ENCODE measurements at places on chromosomes 6 and 20. TPM values are rescaled to one million over a fixed set of nuclear protein-coding genes. Genes with fewer than 3 reads are reported as not detected.

Gene ABHD16A
- total RNA-seq, result 46.0 TPM

GRCh38 chr20:62430866-62431447, 3.6 kb upstream of the RBBP8NL start:
- no peak for DNase-seq

- DNase-seq, result no peak
These were observed 223.0 kb upstream of the LRFN2 start for GRCh38 chr6:40810171-40810570.

- DNase-seq, result no peak
These were observed 32.3 kb upstream of the XRN2 start for GRCh38 chr20:21270806-21271205.

- DNase-seq, result no peak
These were observed 5.2 kb downstream of the SYTL3 start for GRCh38 chr6:158654960-158655489.

Gene TOMM6
- total RNA-seq, result 97.3 TPM

GRCh38 chr6:108250240-108250866, 10.5 kb downstream of the SNX3 start:
- DNase-seq, result no peak

Gene SAMD3
- 3.6 TPM for total RNA-seq

- no peak for DNase-seq
These were observed at the start of gene MMP24 for GRCh38 chr20:35226126-35226883. TSS of gene MMP24 (plus strand) at chr20:35226690. CDS start at chr20:35226739, 49 bp downstream.

Gene RCAN2
- total RNA-seq, result 14.8 TPM

Gene TGM3
- not detected for total RNA-seq

GRCh38 chr6:150684161-150684560, 84.5 kb downstream of the PLEKHG1 start:
- DNase-seq, result no peak

Gene EFCAB8
- 1.1 TPM for total RNA-seq

Gene RIMS1
- total RNA-seq, result 3.4 TPM

DNA sequence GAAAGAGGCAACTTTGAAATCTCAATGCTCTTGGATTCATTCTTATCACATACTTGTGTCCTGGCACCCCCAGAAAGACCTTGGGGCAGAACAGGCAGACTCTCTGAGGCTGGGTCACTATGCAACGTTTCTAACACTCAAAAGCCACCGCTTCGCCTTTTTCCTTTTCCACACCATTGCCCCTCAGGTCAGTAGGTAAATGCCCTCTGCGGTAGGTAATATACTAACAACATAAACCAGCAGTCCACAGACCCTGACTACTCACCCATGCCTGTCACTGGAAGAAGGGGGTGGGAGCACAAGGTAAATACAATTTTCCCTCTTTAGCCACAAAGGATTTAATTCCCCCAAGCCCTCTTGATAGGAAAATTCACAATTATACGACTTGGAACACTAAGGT, 6.5 kb upstream of the SPTLC3 start:
- DNase-seq, result no peak

DNA sequence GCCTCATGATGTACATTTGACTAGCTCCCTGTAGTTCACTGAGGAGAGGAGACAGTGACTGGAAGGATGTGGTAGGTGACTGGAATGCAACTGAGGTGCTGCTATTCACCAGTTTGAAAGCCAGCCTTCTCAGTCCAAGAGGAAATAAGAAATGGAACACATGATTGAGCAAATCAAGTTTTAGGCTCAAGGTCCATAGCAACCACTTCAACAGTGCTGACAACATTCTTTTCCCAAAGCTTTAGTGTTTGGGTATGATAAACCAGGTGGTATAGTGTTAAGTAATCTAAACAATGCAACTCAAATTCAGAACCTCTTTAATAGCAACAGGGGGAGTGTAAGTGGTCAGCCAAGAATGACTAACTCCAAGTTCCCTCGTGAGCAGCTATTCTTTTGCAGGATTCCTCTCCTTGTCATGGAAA, 9.2 kb downstream of the ZHX3 start:
- no peak for DNase-seq

DNA sequence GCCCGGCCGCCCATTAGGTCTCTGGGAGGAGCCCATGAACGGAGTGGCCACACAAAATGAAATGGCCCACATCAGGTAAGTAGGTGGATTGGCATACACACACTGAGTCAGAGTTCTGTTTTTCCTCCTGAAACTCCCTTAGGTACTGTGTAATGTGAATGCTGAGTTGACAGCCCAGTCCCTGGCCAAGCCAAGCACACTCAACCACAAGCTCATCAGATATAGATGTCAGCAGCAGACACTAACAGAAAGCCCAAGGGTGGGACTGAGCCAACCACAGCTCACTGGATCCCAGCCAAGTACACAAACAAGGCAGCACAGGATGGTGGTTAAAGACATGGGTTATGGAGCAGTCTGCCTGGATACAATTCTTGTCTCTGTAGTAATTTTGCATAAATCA, 403.4 kb downstream of the GJA1 start:
- DNase-seq, result no peak

Gene ANKRD66
- not detected for total RNA-seq

Gene GRM4
- not detected for total RNA-seq

DNA sequence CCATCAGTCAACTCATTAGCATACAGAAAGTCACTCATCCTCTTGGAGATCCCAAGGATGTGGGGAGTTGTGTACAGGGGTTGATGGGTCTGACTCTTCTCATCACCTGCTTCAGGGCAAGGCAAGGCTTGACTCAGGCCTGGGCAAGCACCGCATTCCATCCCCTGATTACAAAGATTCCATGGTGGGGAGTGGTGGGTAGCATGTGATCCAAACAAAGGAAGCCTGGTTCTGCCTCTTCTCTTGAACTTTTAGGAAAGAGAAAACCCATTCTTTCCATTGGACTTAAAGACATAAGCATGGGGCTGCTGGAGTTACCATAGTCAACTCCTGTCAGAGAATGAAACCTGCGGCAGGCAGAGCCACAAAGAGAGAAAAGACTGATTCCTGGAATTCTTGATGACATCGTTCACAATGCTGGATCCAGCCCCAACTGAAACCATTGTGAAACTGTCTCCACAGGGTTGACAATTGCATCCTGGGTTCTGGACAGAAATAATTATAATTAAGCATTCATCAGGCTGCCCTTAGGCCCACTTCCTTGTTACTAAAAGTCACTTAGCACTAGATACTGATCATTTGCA, 235.8 kb upstream of the KCNG1 start:
- DNase-seq, result no peak

- DNase-seq, result no peak
These were observed 31.0 kb downstream of the IBTK start for GRCh38 chr6:82216549-82216948.

Gene FABP7
- total RNA-seq, result not detected

DNA sequence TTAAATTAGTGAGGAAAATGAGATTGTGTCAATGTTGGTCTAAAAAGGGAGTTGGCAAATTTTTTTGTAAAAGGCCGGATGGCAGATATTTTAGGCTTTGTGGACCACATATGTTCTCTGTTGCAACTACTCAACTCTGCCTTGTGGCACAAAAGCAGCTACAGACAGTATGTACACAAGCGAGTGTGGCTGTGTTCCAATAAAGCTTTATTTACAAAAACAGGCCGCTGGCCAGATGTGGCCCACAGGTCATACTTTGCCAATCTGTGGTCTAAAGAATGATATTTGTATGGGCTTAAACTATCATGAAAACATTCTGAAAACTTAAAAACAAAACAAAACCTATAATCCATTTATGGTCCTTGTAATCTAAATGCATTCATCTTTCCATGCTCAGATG, 228.3 kb downstream of the CLIC5 start:
- no peak for DNase-seq

- DNase-seq, result no peak
These were observed 484.8 kb downstream of the PREX1 start for GRCh38 chr20:48342822-48343513.

Gene ENTPD6
- 59.3 TPM for total RNA-seq

Gene HTR1E
- total RNA-seq, result not detected
